ENCODE measurements at places on chromosomes 3 and 15. TPM values are rescaled to one million over a fixed set of nuclear protein-coding genes. Genes with fewer than 3 reads are reported as not detected.

Gene DUT
- total RNA-seq = 18.8 TPM

Gene CNOT10
- 19.4 TPM for total RNA-seq

Gene CD200R1
- under 0.01 TPM for total RNA-seq

DNA sequence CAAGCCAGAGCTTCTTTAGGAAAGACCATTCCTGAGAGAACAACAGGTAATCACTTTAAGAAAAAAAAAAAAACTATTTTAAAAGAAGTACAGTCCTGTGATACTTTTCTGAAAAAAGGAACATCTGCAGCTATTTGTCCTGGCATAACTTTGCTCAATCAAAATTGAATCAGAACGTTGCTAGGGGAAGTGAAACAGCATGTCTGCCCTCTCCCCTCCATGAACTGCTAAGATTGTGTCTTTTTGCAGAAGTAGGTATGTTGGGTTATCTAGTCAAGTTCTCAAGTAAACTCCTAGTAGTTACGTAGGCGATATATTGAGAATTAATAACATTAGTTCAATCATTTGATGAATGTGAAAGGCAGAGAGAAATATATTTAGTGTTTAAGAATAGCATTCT lies 1013.3 kb downstream of the TUSC7 start:
- DNase-seq = no peak
- H3K36me3 ChIP-seq = no peaks in the 10 kb centered on the region
- H3K27me3 ChIP-seq = no peaks in the 10 kb centered on the region
- no peaks in the 10 kb centered on the region for H3K4me1 ChIP-seq

DNA sequence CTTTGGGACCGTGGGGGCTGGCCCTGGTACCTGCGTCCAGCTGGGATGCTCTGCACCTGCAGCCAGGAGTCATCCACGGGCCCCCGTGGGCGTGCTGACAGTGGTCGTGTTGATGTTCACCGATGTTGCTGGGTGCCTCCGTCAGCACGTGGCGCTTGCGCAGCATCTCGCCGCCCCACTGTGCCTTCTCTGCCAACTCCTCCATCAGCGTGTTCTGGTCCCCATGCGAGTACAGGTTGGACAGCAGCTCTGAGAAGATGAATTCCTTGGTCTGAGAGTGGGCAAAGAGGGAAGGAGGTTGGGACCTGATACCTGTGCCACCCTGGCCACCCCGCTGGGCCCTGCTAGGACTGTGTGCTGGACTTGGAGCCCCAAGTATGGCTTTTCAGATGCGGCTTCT lies 61.4 kb downstream of the ADAMTS7 start:
- H3K4me1 ChIP-seq = no peaks in the 10 kb centered on the region
- no peaks in the 10 kb centered on the region for H3K27me3 ChIP-seq
- no peak for DNase-seq
- H3K27ac ChIP-seq = no peak overlapping the region
- H3K4me3 ChIP-seq = no peak overlapping the region

DNA sequence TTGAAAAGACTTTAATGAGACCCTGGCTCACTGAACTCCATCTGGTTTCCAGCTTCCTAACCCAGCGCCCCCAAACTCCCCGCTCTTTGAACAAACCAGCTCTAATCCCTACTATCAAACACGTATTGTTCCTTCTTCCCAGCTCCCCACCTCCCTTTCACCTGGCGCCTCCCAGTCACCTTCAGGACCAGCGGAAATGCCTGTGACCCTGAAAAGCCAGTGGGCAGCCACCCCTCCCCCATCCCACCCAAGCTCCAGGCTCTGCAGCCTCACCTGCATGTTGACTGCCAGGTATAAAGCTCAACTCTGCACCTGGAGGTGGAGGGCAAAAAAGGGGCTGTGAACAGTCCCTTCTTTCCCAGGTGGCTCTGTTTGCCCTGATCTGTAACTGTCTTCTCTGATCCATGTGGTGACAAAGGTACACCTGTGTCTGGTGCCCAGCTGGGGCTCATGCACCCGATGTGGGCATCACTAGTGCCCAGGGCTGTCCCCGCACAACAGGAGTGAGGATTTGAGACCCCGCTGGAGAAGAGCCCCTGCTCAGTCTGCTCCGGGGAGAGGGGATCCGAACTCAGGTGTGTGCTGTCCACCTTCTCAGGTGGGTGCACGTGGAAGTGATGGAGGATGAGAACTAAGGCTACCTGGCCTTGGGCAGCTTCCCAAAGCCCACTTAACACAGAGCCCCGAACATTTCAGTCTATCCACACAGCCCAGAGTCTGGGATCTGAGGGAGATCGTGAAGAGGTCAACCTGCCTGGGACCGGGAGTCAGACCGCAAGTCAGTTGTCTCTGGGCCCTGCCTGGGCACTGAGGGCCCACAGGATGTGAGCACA lies 128.9 kb downstream of the NSMCE3 start:
- no peak overlapping the region for H3K27ac ChIP-seq
- H3K36me3 ChIP-seq = no peaks in the 10 kb centered on the region
- no peaks in the 10 kb centered on the region for H3K4me1 ChIP-seq
- DNase-seq = no peak
- H3K4me3 ChIP-seq = no peak overlapping the region

DNA sequence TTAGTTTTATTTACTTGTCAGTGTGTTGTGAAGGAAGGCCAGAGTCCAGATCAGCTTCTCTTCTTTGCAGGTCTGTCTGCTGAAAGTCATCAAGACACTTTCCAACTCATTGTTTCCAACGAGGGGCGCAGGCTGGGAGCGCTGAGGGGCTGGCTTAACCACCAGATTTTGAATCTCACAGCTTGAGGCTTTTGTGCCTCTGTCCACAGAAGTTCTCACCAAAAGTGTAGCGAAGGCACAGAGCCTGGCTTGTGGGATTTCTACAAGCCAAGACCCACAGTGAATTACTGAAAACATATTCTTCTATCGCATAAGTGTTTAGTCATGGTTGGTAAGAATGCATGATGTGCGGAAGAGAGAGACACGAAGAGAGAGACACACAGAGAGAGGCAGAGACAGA lies 35.2 kb downstream of the BHLHE40 start:
- H3K36me3 ChIP-seq = no peaks in the 10 kb centered on the region
- H3K27me3 ChIP-seq = no peaks in the 10 kb centered on the region
- peaks cover 18% of the 10 kb centered on the region for H3K4me1 ChIP-seq
- no peak overlapping the region for H3K27ac ChIP-seq
- DNase-seq = no peak

- no peak overlapping the region for H3K27ac ChIP-seq
- no peak for DNase-seq
- no peaks in the 10 kb centered on the region for H3K36me3 ChIP-seq
- H3K4me3 ChIP-seq = no peak overlapping the region
- H3K27me3 ChIP-seq = peaks cover 53% of the 10 kb centered on the region
These were observed 88.8 kb upstream of the CTDSPL start for GRCh38 chr3:37772773-37773354.

DNA sequence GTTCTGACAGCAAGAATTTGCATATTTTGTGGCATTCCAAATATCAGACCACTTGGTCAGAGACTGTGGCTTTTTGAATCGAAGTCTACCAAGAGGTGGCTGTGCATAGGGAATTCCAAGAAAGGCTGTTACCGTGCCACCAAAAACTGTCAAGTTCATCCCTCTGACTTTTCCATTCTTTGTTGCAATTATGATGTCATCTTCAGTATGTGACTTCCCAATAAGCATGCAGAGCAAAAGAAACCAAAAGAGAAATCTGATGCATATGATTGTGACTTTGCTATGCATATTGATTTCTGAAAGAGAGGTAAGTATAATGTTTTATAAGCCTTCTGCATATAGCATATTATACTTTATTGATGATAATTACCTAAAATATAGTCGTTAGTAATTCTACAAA lies 6.5 kb downstream of the BCHE start:
- DNase-seq = no peak
- H3K27ac ChIP-seq = no peak overlapping the region
- no peaks in the 10 kb centered on the region for H3K36me3 ChIP-seq
- no peak overlapping the region for H3K4me3 ChIP-seq
- H3K27me3 ChIP-seq = no peaks in the 10 kb centered on the region
